Inflammatory macrophage treated with lipopolysaccharide for 4 hours (primary cell): ENCODE measurements at places on chromosomes 4 and X.

DNA sequence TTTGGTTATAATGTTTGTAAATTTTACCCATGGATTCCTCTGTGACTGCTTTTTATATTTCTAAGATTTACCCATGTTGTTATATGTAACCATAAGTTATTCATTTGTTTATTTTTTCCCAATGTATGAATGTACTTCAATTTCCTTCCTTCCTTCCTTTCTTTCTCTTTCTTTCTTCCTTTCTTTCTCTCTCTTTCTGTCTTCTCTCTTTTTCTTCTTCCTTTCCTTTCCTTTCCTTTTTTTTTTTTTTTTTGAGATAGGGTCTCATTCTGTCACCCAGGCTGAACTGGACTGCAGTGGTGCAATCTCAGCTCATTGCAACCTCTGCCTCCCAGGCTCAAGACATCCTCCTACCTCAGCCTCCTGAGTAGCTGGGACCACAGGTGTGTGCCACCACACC is 55.6 kb downstream of the ALPK1 start:
- no peak for DNase-seq

DNA sequence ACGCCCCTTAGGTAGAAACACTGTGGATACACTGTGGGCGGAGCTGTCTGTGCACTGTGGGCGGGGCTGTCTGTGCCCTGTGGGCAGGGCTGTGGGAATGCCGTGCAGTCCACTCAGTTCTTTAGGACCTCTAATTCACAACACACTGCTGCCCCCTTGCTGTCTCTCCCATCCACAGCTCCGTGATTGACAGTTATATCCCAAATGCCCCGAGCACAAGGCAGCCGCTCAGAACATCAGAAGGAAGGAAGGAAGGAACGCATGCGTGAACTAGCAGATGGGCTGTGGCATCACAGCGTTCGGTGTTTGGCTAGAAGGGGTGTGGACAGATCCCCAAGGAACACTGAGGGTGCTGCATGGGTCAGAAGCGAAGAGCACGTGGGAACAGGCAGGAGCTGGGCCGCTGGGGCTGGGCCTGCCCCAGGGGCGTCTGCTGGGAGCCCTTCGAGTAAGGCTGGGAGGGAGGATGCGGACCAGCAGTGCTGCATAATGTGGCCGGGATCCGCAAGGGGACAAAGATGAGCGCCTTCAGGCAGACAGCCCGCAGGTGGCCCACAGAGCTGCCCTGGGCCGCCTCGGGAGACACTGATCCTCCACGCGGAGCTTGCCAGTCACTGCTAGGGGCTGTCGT is 29.8 kb downstream of the ACOX3 start:
- peak; percentile 51 for DNase-seq

DNA sequence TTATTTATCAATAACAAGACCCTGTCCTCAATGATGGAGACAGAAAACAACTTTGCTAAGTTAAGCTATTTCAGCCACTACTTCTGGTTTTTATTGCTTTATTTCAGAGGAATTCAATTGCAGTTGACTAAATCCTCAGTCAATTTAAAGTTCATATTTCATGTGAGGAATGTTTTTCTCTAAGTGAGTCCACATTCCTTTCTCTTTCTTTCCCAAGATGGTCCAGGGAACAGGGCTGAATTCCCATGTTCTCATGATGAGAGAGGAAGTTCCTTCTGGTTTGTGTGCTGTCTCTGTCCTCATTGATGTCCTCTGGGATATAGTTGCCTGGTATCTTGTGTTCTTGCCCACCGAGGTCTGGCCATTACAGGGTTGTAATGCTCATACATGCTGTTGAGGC is 117.2 kb downstream of the SLIT2 start:
- no peak for DNase-seq

DNA sequence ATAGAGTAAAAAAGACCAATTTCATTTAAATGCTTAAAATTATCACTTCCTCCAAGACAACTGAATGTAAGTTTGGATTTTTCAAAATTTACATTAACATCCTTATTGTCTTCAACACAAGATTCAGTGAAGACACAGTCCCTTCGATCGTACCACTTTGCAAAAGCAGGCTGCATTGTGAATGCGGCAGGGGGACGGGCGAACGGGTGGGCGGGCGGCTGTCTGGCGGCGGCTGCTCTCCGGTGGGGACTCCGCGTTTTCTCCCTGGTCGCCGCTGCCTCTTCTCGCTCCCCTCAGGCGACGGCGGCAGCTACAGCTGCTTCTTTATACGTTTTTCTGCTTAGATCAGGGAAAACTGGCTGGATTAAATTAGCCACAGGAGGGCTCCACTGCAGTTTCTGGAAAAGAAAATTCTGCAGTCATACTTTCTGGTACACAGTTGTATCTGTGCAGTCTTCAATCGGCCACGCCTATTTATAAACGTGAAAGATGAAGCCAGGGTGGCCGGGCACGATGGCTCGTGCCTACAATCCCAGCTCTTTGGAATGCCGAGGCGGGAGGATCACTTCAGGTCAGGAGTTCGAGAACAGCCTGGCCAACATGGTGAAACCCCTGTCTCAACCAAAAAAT is 33.9 kb upstream of the HPF1 start:
- peak; percentile 24 for DNase-seq

GRCh38 chr4:4470208-4470607 is 71.6 kb downstream of the STX18 start:
- DNase-seq, result no peak

GRCh38 chr4:112813790-112814189 is 176.8 kb downstream of the LARP7 start:
- DNase-seq, result no peak

- no peak for DNase-seq
Observed at GRCh38 chr4:30094887-30095286, 625.3 kb upstream of the PCDH7 start.

GRCh38 chrX:16125520-16126149 is 2.3 kb downstream of the GRPR start:
- no peak for DNase-seq

- no peak for DNase-seq
Observed at GRCh38 chr4:8940792-8941491, 69.3 kb upstream of the HMX1 start.

- no peak for DNase-seq
Observed at GRCh38 chr4:181860668-181861067, 382.5 kb upstream of the TENM3 start.

DNA sequence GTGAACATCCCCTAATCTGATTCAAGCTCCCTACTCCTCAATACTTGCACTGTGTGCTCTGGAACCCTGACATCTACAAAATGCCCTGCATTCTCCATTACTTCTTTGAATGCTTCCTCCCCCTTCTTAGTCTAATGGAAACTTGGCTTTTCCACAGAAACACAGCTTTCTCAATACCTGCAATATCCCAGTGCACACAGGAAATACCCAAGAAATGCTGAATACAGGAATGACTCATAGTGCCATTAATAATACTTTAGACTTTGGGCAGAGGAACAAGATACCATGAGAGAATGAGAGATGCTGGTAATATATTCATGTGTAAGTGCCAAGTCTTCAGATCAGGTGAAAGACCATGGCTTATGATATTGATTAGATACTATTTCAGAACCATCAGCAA is 5.6 kb downstream of the QRFPR start:
- DNase-seq, result no peak

GRCh38 chrX:7261672-7262332 is 113.8 kb upstream of the PUDP start:
- DNase-seq, result peak; percentile 60

GRCh38 chr4:7425591-7426468 is 8.9 kb downstream of the PSAPL1 start:
- DNase-seq, result no peak

- no peak for DNase-seq
Observed at GRCh38 chrX:47514533-47515235, 31.7 kb upstream of the ZNF41 start.

GRCh38 chr4:158053086-158053485 is 119.7 kb downstream of the GASK1B start:
- no peak for DNase-seq

DNA sequence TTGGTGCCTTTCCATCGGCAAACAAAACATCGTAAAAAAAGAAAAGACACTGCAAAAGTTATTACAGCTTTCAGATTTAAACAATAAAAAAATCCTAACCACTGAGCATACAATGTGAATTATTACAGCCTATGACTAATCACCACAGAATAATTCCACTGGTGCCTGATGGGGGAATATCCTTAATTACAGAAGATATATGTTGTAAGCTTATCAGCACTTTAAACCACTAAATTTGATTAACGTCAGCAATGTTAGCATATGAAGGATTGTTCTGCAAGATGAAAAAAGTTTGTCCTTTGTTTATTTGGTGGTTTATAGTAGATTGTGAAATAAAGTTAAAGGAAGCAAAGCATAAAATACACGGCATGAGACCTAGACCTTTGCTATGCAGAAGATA is 210.2 kb upstream of the ADAMTS3 start:
- no peak for DNase-seq

- DNase-seq, result peak; percentile 50
Observed at GRCh38 chr4:55445921-55446577, 50.3 kb downstream of the TMEM165 start.

DNA sequence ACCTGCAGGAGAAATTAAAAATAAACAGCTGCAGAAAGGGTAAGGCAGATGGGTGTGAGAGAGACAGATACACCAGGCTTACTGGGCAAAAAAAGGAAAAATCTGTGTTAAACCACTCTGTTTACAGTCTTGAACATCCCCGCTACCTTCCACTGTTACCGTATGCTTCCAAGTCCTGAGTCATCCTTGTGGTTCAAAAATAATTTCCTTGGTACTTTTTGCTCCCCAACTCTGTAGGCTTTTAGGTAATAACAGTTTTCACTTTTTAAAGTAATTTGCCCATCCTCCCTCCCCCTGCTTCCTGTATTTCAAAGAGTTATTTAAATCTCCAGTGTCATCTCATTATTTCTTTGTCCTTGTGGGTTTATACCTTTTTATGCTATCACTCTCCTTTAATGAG is 210.1 kb upstream of the FAT4 start:
- DNase-seq, result no peak

DNA sequence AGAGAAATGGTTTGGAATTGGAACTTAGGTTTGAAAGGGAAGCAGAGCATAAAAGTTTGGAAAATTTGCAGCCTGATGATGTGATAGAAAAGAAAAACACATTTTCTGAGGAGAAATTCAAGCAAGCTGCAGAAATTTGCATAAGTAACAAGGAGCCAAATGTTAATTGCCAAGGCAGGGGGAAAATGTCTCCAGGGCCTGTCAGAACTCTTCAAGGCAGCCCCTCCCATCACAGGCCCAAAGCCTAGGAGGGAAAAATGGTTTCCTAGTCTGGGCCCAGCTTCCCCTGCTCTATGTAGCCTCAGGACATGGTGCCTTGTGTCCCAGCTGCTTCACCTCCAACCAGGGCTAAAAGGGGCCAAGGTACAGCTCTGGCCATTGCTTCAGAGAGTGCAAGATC is 21.2 kb upstream of the DUSP21 start:
- no peak for DNase-seq

GRCh38 chr4:109294006-109294405 is 8.5 kb downstream of the COL25A1 start:
- DNase-seq, result peak; percentile 68

GRCh38 chrX:30816079-30816478 is 73.0 kb downstream of the TAB3 start:
- no peak for DNase-seq

DNA sequence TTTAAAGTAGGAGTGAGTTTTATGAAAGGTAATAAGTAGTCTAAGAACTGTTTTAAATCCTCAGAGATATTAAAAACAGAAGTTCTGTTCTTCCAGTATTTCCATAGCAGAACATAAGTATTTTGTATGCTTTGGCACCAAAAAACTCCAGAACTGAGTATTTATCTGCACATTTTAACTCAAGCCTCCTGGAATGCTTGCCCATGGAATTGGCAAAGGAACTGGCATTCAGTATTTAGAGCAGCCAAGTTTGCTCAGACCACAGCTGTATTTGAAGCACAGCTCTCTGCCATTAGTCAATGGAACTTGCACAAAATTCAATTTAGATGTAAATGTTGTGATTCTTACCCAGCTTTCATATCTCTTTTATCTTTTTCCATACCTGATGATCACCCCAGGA is 42.2 kb downstream of the NDNF start:
- no peak for DNase-seq

DNA sequence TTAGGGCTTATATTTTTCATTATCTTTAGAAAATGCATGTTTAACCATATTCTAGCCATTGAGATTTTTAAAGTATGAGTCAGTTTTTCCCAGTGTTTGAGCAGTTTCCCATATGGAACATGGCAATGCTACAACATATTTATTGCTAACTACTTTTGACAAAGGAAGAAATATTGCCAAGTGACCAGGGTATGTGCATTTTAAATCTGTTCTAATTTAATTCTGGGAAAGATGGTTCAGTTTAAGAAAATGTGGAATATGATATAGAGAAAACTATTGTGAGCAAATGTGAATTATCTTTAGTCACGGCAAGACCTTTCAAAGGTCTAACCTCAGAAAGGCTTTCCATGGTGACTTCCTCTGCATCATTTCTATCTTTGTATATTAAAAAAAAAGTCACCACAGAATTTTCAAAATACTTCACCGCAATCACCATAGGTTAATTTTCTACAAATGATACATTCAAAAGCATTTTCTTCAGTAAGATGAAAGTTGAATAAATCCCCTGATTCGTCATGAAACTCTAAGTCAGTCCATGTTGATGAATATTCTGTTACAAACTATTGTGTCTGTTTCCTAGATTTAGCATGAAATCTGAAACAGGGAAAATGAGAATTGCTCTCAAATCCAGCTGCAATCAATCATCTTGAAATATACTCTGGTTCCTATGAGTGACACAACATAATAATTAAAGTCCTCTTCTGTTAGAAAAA is 2349.0 kb upstream of the TENM3 start:
- no peak for DNase-seq

GRCh38 chr4:149136951-149137620 is 678.6 kb downstream of the IQCM start:
- DNase-seq, result no peak

DNA sequence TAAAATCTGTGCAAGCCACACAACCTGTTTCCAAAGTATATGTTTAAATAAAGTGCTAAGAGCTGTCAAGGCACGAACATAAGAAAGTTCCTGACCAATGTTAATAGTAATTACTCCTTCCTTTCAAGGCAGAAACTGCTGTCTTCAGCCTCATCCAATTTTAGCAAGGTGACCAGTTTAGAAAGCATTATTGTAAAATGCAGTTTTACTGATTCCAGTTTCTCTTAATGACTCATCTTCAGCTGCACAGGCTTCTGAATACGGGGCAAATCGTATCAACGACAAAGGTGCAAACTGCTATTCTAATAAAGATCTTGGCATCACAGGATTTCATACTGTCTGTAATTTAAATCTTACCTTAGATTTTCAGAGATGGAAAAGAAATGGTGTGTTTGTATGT is 87.5 kb downstream of the PPP3CA start:
- no peak for DNase-seq

DNA sequence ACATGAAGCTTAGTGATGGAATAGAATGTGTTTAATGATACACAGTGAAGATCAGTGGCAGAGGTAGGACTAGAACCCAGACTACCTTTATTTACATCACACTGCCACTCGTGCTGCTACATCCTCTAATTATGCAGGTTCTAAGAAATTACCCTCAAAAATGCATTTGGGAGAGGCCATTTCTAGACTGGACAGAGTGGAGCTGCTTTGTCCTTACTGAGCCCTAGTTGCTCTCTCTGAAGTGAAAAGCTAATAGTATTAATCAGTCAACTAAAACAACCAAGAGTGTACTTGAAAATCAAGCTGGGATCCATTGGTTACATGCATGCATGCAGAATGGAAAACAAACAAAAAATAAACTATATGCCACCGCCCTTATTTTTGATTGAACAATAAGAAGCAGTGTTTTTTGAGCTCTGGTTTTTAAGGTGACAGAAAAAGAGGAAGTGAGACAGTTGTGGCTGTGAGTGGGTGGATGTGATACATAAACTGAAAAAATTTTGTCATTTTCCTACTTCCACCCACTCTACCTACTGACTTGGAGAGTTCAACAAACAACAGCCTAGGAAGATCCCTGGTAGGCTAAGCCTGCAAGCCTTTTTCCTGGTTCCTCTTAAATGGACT is 6.8 kb upstream of the VSIG4 start:
- DNase-seq, result peak; percentile 90
